ENCODE measurements at places on chromosomes 3 and 15.
A peak's percentile ranks its signal among the peaks of the same experiment; 100 is the strongest.

- DNase-seq: peak; percentile 25
Measured at GRCh38 chr15:60580650-60581376, 101.9 kb upstream of the ICE2 start.

GRCh38 chr3:62875558-62876002 is 364 bp upstream of the CADPS start:
- DNase-seq: no peak

DNA sequence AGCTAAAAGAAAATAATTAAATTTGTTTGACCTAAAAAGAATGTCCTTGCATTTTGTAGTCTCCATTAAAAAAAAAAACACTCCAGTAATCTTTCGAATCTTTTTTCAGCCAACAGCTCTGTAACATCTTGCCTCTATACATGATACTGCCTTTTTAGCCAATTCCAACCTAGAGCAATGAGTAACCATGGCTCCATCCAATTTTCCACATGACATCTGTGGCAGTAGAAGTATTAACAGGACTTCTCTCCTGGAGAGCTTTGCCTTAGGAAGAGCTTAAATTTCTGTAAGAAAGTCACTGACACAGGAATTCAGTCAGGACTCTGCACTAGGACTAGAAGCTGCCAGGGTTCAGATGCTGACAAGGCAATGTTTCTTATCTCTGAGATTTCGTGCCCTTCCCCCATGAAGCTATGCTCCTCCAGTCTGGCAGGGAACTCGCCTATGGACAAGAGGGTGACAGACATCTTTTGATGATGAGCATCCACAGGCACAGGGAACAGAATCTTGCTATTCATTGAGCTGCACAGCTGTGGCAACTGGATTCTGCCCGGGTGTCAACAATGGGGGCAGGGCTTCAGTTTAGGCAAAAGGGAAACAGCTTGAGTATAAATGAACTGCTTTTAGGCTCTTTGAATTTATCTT is 81.8 kb downstream of the ALCAM start:
- DNase-seq: no peak

GRCh38 chr3:98361289-98361688 is 7.6 kb downstream of the OR5K4 start:
- no peak for DNase-seq

DNA sequence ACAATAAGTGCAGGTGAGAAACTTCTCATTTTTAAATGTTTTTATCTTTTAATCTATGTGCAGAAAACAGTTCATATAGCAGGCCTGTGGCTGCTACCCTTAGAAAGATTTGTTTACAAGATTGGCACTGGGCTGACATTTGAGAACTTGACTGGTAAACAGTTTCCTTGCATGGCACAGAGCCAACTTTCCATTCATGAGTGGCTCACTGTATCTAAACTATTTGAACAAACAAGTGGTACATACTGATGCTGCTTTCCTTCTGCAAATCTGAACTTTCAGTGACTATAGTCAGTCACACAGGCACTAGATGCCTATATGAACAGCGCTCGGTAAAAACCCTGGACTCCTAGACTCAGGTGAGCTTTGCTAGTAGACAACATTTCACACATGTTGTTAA is 6.3 kb upstream of the GTPBP8 start:
- no peak for DNase-seq

Data from retina (tissue), 1 donor.